MV-4-11 (cell line): ENCODE measurements at places on chromosomes 6 and 20.

DNA sequence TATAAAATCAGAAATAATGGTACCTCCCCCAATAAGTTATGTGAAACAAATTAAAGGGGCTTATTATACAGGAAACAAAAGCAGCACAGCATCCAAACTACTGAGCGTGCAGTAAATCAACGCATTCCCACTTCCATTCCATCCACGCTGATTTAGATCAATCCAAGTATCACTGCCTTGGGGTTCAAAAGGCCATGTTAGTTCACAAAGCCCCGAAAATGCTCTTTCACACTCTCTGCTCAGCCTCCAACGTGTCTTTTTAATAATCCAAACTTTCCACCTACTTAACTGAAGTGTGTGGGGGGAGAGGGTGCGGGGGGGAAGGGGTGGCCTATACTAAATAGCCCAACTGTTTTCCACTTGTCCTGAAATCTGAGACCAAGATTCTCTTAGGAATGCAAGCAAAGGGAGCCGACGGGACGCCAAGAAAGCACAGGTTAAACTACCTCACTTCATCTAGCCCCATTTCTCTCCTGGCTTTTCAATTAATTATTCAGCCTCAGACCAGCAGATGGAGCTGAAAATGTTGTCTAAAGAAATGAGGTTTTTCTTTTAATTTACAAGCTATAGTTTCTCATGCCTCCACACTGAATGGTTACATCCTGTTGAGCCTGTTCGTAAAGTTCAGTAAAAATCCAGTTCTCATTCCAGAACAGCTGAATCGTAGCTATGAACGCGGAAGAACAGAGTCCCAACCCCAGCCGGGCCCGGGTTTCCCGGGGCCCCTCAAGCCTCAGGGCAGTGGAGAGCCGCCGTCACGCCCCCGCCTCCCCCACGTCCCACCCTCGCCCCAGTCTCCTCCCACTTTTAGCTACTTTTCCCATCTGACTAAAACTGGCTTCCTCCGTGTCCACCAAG is 1.0 kb upstream of the NXT1 start:
- DNase-seq: peak; percentile 66

GRCh38 chr6:106637051-106637716 is 7.8 kb downstream of the QRSL1 start:
- DNase-seq: no peak

- DNase-seq: no peak
Measured at GRCh38 chr6:12149944-12150510, 137.9 kb downstream of the HIVEP1 start.

- no peak for DNase-seq
Measured at GRCh38 chr6:26130581-26131249, 43.5 kb downstream of the HFE start.

- DNase-seq: peak; percentile 22
Measured at GRCh38 chr20:38730989-38731737, 6.9 kb downstream of the SLC32A1 start.

- peak; percentile 10 for DNase-seq
Measured at GRCh38 chr20:3889489-3890397, 556 bp downstream of the PANK2 start.

GRCh38 chr20:44908987-44909871 is 631 bp upstream of the PABPC1L start:
- DNase-seq: no peak

DNA sequence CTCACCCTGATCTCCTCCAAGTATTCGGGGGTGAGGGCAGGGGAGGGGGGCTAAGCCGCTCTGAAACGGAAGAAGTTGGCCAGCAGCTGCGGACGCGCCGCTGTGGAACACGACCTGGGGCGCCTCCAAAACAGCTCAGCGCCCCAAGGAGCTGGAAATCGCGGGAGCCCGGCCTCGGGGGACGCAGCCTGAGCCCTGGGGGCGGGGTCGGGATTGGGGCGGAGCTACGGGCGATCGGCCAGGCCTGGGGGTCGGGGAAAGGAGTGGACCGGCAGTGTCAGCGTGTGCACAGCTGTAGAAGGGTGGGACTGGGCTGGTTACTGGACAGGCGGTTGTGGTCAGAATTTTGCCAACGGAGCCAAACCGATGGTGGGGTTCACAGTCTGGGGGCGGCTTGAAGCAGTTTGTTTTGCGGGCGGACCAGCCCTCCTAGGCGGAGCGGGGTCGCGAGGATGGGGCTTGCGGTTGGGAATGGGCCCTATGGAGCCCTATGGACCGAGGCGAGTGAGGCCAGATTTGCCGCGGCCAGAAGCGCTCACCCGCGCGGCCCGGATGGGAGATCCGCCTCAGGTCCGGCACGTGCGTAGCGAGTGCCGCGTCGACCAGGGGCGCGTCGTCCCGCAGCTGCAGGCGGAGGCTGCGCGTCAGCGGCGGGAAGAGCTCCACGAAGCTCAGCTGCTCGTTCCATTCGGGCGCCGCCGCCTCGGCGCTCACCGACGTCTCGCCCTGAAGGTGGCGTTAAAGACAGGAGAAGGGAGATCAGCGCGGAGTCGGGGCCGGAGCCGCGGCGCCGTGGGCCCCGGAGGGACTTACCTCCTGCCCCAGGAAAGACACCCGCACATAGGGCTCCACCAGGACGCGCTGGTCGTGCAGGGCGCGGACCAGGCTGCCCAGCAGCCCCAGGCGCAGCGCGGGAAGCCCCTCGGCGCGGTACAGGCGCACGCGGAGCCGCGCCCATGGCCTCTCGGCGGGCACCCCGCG is 14.3 kb upstream of the SPAG4 start:
- DNase-seq: peak; percentile 29

- no peak for DNase-seq
Measured at GRCh38 chr20:1310506-1311190, 18.3 kb downstream of the SDCBP2 start.

DNA sequence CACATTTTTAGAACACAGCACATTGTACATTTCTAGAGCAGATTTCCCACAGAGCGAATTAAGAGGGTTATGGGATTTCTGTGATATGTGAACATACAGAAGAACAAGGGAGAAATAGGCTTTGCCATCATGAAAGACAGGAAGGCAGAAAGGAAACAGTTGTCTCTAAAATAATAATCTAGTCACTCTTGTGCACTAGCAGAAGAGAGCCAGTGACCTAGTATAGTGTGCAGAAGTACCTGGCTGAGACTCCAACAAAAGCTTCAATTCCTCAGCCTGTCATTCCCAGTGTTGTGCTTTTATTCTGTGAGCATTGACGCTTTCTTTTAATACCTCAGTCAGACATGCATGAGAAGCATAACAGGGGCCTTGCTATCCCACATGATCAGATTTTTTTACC is 17.8 kb upstream of the DCBLD1 start:
- no peak for DNase-seq

DNA sequence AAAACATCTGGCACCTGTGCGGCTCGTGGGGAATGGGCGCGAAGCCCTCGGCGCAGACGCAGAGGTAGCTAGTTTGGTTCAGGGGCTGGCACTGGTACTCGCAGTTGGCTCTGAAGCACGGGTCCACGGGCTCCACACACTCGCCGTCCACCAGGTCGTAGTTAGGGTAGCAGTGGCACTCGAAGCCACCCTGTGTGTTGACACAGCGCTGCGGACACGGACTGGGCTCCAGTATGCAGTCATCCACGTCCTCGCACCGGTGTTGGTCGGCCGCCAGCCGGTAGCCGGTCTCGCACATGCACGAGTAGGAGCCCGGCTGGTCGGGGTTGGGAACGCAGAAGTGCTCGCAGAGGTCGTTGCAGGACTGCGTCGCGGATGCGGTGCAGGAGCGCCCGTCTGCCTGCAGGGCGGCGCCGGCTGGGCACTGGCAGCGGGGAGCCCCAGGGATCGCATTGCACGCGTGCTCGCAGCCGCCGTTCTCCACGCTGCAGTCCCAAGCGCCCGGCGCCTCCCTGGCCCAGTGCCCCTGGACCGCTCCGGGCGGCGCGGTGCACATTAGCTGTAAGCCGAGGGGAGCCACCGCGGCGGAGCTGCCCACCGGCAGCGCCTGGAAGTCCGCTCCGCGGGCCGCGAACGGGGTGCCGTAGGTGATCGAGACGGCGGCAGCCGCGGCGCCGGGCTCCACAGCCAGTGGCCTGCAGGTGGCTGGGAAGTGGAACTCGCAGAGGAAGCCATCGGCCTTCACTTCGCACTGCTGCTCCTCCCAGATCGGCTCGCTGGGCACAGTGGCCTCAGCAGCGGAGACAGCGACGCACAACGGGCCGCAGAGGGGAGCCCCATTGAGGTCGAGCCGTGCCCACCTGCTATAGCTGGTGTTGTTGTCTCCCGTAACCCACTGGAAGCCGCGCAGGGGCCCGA is 930 bp downstream of the THBD start:
- DNase-seq: peak; percentile 82

DNA sequence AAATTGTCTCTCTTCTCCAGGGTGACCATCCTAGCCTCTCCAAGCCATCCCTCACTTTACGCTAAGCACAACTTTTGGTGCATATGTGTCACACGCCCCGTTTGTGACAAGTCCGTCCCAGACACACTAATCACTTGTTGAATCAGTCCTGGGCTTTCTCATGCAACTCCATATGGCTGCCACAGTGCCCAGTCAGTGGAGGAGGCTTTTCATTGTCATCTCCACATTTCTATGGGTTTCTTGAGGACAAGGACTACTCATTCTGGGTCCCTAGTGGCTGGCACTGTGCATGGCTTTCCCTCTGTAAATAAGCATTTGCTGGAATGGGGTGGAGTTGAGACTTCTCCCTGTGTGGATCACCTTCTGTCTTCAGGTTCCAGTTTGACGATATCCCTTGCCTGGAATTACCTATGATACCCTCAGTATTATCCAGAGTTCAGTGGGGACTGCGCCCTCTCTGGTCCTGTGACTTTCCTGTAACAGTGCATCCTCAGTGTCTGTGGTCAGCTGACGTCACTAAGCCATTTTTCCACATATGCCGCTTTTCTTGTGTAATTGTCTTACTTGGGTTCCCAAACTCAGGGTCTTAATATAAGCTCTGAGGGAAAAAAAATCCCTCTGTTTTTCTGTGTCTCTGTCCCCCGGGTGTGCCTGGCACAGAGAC is 59.8 kb upstream of the MYL9 start:
- DNase-seq: peak; percentile 18

DNA sequence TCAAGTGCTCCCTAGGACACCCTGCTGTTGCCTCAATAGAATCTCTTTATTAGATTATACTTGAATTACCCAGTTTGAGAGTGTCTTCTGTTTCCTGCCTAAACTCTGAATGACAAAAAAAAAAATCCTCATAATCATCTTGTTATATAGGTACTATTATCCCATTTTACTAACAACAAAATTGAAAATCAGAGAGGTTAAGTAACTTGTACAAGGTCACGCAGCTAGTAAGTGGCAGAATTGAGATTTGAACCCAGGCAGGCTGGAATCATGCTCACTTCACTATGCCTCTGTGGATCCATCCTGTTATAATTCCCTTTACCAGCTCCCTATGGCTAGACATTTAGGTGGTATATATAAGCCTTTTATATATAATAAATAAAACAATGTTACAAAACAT is 36.6 kb upstream of the UBR2 start:
- DNase-seq: no peak

DNA sequence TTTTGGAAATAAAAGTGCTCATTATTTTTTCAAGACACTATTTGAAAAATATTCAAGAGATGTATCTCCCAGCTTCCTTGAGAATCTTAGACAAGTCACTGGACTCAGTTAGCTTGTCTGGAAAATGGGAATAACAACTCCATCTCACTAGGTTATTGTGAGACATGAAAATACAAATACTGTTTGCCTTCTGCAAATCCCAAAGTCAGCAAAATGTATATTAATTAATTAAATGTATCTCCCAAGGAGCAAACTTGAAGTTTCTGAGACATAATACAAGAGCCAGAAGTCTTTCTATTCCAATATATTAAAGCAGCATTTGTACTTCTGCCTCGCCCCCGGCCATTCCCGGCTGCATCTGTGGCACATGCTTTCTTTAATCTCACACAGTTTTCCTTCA is 54.6 kb upstream of the ID4 start:
- DNase-seq: no peak

DNA sequence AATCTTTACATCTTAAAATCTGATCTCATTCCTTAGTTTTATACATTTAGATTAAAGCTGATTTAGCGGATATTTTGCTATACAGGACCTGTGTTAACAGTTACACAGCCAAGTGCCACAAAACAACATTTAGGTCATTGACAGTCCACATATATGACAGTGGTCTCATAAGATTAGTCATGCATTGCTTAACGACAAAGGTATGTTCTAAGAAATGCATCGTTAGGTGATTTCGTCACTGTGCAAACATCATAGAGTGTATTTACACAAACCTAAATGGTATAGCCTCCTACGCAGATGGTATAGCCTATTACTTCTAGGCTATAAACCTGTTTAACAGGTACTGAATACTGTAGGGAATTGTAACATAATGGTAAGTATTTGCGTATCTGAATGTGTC is 21.6 kb downstream of the ADGRG6 start:
- DNase-seq: no peak

DNA sequence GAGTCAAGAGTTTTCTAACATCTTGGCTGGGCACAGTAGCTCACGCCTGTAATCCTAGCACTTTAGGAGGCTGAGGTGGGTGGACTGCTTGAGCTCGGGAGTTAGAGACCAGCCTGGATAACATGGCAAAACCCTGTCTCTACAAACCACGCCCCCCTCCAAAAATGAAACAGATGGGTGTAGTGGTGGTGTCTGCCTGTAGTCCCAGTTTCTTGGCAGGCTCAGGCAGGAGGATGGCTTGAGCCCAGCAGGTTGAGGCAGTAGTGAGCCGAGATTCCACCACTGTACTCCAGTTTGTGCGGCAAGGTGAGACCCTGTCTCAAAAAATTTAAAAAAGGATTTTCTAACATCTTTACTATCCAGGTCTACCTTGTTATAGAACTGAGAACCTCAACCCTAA is 22.0 kb downstream of the FAM8A1 start:
- no peak for DNase-seq

- no peak for DNase-seq
Measured at GRCh38 chr6:31349301-31349700, 7.7 kb downstream of the HLA-B start.

GRCh38 chr6:165086814-165087213 is 222.6 kb downstream of the C6orf118 start:
- no peak for DNase-seq

GRCh38 chr6:101116337-101116736 is 235.2 kb upstream of the ASCC3 start:
- DNase-seq: no peak

DNA sequence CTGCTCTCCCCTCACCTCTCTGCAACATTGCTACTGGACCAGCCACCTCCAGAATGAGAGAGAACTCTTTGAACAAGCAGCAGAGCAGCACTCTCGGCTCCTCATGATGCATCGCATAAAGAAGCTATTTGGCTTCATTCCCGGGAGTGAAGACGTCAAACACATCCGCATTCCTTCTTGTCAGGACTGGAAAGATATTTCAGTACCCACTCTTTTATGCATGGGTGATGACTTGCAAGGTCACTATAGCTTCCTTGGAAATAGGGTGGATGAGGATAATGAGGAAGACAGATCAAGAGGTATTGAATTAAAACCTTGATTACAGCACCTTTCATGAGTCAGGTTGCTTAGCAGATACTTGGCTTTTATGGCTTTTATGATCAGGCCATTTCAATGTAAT is 4.3 kb downstream of the CALHM4 start:
- DNase-seq: no peak
